SJSA1 (cell line): ENCODE measurements at places on chromosomes 3 and 15.

GRCh38 chr15:37574985-37575384, 359.5 kb upstream of the TMCO5A start:
- DNase-seq = no peak

GRCh38 chr3:145124900-145125678, 1035.9 kb downstream of the PLOD2 start:
- no peak for DNase-seq

- no peak for DNase-seq
Measured at GRCh38 chr3:152307829-152308474, 39.2 kb downstream of the MBNL1 start.

- no peak for DNase-seq
Measured at GRCh38 chr3:57652203-57652602, 40.7 kb downstream of the DENND6A start.

GRCh38 chr3:90132197-90132596, 1024.8 kb downstream of the EPHA3 start:
- no peak for DNase-seq

DNA sequence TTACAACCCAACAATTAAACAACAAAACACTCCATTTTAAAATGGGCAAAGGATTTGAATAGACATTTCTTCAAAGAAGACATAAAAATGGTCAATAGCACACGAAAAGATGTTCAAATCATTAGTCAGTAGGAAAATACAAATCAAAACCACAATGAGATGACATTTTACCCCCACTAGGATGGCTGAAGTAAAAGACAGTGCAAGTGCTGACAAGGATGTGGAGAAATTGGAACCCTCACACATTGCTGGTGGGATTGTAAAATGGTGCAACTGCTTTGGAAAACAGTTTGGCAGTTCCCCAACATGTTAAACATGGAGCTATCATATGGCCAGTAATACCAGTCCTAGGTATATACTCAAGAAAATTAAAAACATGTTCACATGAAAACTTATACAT, 11.6 kb downstream of the GALNT15 start:
- no peak for DNase-seq

GRCh38 chr15:94080416-94080815, 150.9 kb upstream of the MCTP2 start:
- peak; percentile 89 for DNase-seq

- DNase-seq = no peak
Measured at GRCh38 chr3:142966808-142967207, 3.3 kb upstream of the PAQR9 start.

- DNase-seq = no peak
Measured at GRCh38 chr3:173744479-173744878, 346.9 kb downstream of the NLGN1 start.

DNA sequence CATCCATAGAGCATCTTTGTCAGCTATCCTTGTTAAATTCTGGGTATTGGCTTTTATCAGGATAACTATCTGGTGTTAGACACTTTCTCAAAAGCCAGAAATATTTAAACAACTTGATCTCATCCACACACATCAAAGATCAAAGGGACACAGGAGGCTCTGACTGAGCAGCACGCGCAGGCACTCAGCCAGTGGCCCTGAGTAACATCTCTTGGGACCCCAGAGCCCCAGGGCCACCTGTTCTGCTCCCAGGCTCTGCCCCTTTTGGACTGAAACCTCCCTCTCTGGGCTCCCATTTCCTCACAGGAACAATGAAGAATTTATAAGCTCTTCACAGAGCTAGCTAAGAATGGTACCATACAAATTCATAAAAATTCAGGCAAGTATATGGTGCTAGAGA, 16.1 kb downstream of the ATP10A start:
- DNase-seq = no peak

GRCh38 chr3:87181551-87181950, 45.6 kb upstream of the CHMP2B start:
- DNase-seq = no peak

DNA sequence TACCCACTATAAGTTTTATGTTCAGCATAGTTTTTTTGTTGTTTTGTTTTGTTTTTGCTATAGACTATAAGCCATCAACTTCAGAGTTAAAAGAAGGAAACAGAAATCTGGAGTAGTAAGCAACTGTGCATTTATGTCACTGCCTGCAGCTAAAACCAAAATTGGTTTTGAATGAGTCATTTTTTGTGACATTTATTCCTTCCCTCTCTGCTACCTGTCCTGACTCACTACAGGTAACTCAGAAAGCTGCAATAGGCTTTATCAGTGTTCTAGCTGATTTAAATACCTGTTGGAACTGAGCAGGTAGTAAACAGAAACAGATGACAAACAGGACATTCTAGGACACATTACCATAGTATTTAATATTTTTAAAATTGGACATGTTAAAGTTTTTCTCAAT, 393.3 kb upstream of the WNT5A start:
- no peak for DNase-seq

- DNase-seq = no peak
Measured at GRCh38 chr3:161556533-161556932, 59.9 kb downstream of the OTOL1 start.

GRCh38 chr3:141287326-141287725, 55.7 kb downstream of the PXYLP1 start:
- DNase-seq = no peak
